Esophagus squamous epithelium (tissue), 5 donors: ENCODE measurements at places on chromosomes 1 and 21. TPM values are rescaled to one million over a fixed set of nuclear protein-coding genes. Genes with fewer than 3 reads are reported as not detected.
A peak's percentile ranks its signal among the peaks of the same experiment; 100 is the strongest.

- no peak for DNase-seq
- H3K4me3 ChIP-seq, result no peak overlapping the region
- no peaks in the 10 kb centered on the region for H3K4me1 ChIP-seq
- H3K27ac ChIP-seq, result no peak overlapping the region
Measured at GRCh38 chr1:172578586-172578985, 45.6 kb downstream of the SUCO start.

DNA sequence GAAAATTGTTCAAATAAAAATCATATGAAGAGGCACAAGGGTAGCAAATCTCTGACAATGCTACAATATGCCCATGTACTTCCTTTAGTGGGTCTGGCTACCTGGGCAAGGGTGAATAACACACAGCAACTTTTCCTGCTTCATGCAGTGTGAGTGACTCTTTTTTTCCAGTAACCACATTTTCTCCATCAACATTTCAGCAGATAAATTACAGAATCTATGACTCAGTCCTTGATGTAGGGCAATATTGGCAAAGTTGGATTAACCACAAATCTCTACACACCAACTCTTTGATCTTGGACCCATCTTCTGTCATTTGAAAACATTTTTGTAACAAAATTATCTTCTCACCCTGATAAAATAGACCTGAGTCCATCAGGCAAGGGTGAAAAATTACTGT is 31.7 kb downstream of the ERICH3 start:
- no peak for DNase-seq
- H3K36me3 ChIP-seq, result no peaks in the 10 kb centered on the region
- no peak overlapping the region for H3K27ac ChIP-seq

DNA sequence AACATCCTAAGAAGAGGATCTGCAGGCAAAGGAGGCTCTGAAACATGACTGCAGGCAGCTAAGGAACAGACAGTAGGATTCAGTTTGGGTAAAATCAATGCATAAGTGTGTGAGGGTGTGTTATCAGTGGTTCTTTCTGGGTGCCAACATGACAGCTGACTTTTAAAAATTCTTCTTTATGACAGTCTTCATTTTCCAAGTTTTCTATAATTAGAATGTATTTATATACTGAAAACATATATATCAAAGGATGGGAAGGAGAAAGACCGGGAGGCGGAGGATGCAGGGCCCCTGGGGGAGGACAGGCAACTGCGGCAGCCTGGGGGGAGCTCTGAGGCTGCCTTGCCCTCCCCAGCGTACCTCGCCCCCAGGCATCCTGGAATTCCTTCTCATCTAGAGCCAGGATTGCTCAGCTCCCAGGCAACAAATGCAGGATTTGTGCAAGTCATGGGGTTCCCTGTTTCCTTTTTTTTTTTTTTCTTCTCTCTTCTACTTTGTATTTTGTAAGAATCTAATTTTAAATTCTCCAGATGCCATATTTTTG is 104.8 kb downstream of the CSMD2 start:
- H3K36me3 ChIP-seq, result no peaks in the 10 kb centered on the region
- no peak overlapping the region for H3K4me3 ChIP-seq
- H3K27me3 ChIP-seq, result no peaks in the 10 kb centered on the region
- no peaks in the 10 kb centered on the region for H3K4me1 ChIP-seq

- no peak overlapping the region for H3K4me3 ChIP-seq
- DNase-seq, result no peak
- H3K36me3 ChIP-seq, result peaks cover 51% of the 10 kb centered on the region
Measured at GRCh38 chr1:46611691-46612221, 4.9 kb downstream of the MOB3C start.

- no peaks in the 10 kb centered on the region for H3K36me3 ChIP-seq
- H3K4me3 ChIP-seq, result no peak overlapping the region
- no peak for DNase-seq
- H3K27me3 ChIP-seq, result no peaks in the 10 kb centered on the region
Measured at GRCh38 chr1:99956755-99957154, 13.0 kb upstream of the SLC35A3 start.

GRCh38 chr1:113860891-113861290 is 10.6 kb downstream of the PTPN22 start:
- H3K4me1 ChIP-seq, result peaks cover 27% of the 10 kb centered on the region
- no peak overlapping the region for H3K27ac ChIP-seq
- H3K4me3 ChIP-seq, result no peak overlapping the region
- no peaks in the 10 kb centered on the region for H3K36me3 ChIP-seq

DNA sequence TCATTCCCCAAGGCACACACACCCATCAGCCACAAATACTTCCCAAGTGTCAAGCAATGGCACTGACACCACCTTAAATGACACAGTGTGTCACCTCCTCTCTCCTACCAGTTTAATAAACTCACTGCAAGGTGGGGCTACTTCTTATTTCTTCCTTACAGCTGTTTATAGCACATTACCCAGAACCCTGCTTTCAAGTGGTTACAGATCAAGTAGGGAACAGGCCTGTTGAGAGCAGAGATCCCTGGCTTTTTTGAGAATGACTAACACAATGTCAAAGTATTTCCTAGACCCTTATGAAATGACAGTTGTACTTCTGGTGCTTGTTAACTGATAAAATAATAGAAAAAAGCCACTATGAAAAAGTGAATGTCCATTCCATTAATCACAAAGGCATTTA is 19.8 kb downstream of the ZBTB17 start:
- H3K4me3 ChIP-seq, result no peak overlapping the region
- H3K36me3 ChIP-seq, result no peaks in the 10 kb centered on the region
- no peaks in the 10 kb centered on the region for H3K27me3 ChIP-seq
- no peak for DNase-seq
- H3K4me1 ChIP-seq, result peaks cover 80% of the 10 kb centered on the region
- peak overlapping the region; percentile 96 for H3K27ac ChIP-seq

DNA sequence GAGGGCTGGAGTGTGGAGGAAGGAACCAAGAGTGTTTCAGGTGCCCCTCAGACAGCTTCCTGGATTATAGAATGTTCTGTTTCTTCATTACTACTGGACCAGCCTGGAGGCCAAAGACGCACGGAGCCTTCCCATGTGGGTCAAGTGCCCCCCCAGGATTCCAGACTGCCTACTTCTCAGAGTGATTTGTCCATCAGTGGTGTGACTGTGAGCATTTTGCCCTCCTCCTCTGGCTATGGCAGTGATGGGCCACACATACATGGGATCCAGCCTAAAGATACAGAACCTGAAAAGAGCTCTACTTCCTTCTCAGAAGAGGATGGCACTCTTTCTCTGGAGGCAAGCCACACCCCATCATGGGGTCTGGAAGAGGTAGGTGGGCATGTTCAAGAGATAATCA is 64.9 kb downstream of the MACF1 start:
- DNase-seq, result no peak
- peaks cover 22% of the 10 kb centered on the region for H3K4me1 ChIP-seq
- H3K4me3 ChIP-seq, result peak overlapping the region; percentile 33

DNA sequence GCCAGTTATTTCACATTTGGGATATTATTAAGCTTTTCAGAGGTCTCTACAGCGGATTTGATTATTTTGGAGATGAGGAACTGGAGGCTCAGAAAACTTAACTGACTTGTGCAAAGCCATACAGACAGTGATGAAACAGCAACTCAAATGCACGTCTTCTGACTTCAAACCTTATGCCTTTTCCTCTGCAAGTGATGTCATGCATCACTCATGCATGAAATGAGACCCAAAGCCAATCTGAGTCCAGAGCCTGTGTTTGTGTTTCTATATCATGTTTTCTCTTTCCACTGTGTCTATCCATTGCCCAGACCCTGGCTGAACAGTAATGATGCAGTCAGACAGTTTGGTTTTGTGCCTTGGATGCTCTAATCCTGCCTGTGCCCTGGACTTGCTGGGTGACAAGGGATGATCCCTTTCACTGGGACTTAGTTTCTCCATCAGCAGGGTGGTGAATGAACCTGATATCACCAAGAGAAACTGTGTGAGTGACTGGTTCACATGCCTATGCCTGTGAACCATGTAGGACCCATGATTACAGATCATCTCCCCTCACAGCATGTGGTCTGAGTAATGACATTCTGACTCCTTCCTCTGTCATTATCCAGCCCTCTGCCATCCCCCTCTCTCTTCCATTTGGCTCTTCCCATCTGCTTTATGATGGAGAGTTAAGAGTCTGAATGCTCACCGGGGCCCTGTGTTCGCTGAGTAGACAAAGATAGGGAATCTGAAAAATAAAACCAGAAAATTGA is 33.4 kb downstream of the SLAMF6 start:
- DNase-seq, result no peak
- H3K4me1 ChIP-seq, result no peaks in the 10 kb centered on the region
- no peak overlapping the region for H3K4me3 ChIP-seq
- H3K27ac ChIP-seq, result no peak overlapping the region
- no peaks in the 10 kb centered on the region for H3K27me3 ChIP-seq
- no peaks in the 10 kb centered on the region for H3K36me3 ChIP-seq

GRCh38 chr1:221192055-221192454 is 312.8 kb downstream of the HLX start:
- no peak overlapping the region for H3K27ac ChIP-seq
- H3K27me3 ChIP-seq, result no peaks in the 10 kb centered on the region

The PTGFR gene
- not detected for total RNA-seq

The NTNG1 gene
- not detected for total RNA-seq

The KLHDC9 gene
- 2.1 TPM for total RNA-seq

The HMGN1 gene
- 168 TPM for total RNA-seq

The CASQ2 gene
- 1.9 TPM for total RNA-seq

The PAPPA2 gene
- not detected for total RNA-seq

The KRTAP12-2 gene
- not detected for total RNA-seq
